ENCODE measurements at places on chromosomes 13 and 19.

- DNase-seq = no peak
These were observed 30.0 kb upstream of the ISYNA1 start for GRCh38 chr19:18467978-18468377.

- no peak for DNase-seq
These were observed 149.4 kb downstream of the STK24 start for GRCh38 chr13:98427331-98427995.

DNA sequence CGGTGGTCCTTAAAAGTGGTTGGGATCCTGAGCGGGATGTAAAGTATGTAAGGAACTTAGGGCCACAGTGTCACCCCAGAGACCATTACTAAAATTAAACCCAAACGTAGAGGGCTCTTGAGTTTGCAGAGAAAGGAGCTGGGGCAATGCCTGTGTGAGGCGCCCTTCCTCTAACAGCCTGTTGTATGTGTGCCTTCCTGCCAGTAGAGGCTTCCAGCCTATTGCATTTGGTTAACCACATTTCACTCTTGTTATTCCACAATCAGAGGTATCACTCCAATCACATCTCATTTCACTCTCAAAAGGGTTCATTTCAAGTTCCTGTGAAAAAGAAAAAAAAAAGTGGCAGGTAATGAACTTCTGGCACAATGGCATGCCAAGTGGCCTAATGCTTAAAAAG, 29.4 kb downstream of the DIAPH3 start:
- no peak for DNase-seq

DNA sequence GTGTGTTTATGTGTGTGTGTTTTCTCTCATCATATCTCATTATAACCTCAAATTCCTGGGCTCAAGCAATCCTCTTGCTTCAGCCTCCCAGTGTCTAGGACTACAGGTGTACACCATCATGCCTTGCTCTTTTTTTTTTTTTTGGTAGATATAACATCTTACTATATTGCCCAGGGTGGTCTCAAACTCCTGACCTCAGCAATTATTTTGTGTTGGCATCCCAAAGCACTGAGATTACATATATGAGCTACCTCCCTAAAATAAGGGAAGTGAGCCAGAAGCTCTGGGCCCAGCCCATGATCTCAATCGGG, 448 bp upstream of the ZNF543 start:
- no peak for DNase-seq

DNA sequence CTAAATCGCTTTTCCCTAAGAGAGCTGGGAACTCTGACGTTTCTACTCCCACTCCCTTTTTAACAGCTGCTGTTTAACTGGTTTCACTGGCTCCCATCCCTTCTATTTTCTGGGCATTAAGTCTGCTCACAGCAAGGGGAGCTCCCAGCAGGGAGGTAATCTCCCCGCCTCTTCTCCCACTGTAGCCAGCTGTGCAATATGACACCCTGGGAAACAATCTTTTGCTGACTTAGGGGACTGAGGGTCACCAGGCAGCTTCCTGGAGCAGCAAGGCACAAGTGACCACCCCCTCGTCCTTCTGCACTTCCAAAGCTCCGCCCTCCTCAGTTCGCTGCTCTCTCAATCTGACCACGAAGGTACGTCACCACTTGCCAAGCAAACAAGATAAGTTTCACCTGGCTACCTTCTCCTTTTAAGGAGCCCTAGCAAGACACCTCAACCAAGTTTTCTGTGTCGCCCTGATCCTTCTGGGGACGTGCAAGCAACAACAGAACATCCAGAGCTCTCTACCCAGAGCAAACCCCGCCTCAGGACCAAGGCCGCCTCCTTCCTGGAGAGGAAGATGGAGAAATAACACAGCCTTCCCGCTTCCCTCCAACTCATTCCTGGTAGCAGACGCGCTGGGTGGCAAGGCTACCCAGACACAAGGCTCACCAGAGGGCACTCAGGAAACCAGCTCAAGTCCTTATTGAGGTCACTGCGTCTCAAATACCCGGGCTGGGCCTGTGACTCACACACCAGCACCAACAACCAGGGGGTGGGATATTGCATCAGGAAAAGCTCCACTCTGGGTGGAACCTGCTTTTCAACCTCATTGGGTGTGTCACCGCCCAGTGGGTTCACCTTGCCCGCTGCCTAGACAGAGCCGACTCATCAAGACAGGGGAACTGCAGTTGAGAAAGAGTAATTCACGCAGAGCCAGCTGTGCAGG, 92.4 kb downstream of the STK24 start:
- no peak for DNase-seq

DNA sequence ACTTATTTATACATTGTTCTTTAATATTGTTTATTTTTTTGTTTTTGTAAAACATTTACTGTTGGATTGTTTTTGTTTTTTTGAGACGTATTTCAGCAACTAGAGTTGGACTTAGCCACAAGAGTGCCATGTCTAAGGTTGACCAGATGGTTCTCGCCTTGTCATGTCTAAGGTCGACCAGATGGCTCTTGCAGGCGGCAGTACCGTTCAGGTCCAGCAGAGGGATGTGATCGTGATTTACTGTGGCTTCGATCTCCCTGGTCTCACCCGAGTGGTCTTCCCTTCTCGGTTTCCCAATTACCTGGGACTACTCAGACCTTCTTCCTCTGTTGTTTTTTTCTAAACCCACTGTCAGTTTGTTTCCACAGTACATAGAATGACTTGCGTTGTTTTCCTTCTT, 1438.6 kb downstream of the UQCRFS1 start:
- no peak for DNase-seq

- DNase-seq = no peak
These were observed 39.1 kb upstream of the UBAC2 start for GRCh38 chr13:99161512-99161911.

DNA sequence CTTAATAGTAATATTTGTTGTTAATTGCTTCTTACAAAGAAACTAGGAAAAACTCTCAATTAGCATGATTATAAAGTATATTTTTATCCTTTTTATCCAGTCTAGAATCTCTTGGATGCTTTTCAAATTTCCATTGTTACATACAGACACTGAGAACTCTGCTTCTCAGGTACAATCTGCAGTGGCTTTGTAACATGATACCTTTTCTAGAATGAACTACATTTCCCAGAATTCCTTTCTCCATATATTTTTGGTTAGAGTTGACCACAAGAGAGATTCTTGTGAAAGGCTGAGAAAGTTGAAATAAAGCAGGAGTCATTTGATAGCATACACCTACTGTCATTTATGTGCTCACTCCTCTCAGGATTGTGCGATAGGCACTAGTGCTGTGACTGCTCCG, 148.6 kb downstream of the SLITRK6 start:
- DNase-seq = no peak

GRCh38 chr13:52848455-52849195, at the start of gene PCDH8:
Gene PCDH8, minus strand, starts transcription at chr13:52848640. Its CDS starts 204 bp downstream, at chr13:52848436.
- DNase-seq = peak; percentile 89

- no peak for DNase-seq
These were observed 2.0 kb downstream of the KCTD15 start for GRCh38 chr19:33798681-33799111.

DNA sequence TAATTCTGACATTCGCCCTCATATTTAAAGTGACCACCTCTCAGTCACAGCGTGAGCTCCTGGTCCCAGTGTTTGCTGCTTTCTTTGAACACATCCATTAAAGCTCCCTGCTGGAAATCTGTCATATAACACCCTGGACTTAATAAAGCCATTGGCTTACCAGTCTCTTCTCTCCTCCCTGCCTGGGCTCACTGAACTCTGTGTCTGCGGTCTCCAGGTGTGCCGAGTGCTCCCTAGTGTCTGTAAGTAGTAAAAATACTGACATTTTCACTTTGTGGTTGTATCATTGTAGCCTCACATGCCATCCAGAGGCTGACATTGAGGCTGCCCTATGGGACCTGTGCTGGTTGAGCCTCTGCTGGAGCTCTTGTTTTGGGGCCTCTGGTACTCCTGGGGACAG, 2.6 kb upstream of the PSG11 start:
- DNase-seq = no peak

- DNase-seq = no peak
These were observed 2.1 kb downstream of the UNC13A start for GRCh38 chr19:17686023-17686521.

GRCh38 chr19:11125994-11126685, 29.4 kb downstream of the SPC24 start:
- peak; percentile 57 for DNase-seq

- no peak for DNase-seq
These were observed 37.2 kb downstream of the COL4A2 start for GRCh38 chr13:110344320-110344719.

DNA sequence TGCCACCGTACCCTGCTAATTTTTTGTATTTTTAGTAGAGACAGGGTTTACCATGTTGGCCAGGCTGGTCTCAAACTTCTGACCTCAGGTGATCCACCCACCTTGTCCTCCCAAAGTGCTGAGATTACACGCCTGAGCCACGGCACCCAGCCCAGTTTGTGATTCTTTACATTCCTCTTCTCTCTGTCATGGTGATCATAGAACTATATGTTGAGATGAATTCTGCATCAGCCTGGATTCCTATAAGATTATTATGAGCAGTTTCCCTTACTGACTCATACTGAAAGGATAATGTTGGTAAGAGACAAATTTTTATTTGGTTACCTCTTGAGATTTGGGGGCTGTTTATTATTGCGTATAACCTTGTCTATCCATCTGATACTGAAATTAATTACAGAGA, 121.5 kb upstream of the CSNK1A1L start:
- DNase-seq = no peak
